ENCODE measurements at places on chromosomes 4 and X.

DNA sequence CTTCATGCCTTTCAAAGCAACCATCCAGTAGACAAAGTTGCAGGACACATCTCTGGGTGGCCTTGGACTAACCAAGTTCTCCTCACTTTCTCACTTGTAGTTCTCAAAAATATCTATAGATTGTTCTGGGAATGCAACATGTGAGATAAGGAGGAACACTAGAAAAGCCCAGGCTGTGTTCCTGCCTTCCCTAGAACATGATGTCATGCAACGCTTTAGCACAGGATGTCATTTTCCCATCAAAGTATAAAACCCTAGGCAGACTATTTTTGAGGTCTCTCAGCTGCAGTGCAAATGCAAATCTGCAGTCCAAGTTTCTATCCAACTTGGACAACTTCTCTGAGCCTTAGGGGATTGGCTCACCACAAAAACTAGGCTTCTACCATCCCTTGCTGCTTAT is 78.8 kb upstream of the PCDH7 start:
- DNase-seq: no peak

DNA sequence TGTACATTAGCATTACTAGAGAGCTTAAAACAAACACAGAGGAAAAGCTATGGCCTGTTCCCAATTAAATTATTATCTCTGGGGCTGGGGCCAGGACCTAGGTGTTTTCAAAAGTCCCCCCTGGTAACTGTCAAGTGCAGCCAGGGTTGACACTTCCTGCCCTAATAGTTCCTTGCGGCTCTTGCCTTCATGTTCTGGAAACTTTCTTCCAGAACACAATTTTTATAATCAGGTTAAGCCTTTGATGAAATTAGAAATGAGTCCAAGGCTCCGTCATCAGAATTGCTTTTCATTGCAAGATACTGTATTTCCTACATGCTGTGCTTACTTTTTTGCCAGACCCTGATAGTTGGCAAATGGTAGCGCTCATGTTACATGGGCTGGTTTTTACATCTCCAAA is 229.6 kb downstream of the UNC5C start:
- no peak for DNase-seq

DNA sequence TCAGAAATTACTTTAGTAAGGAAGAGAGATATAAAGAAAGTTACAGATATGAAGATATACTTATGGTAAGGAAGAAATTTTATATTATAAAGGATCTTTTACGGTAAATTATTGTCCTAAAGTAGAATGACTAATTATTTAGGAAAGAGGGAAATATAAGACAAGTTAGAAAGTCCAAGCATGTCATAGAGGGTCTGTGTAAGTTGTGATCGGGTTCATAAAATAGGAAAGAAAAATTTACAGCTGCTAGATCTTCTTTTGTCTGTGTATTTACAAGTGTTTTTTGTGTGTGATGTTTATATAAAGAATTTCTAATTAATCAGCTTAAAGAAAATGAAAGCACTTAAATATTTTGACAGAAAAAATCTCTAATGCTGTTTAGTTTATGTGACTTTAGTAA is 1054.9 kb upstream of the DIAPH2 start:
- no peak for DNase-seq

- no peak for DNase-seq
Measured at GRCh38 chrX:39619182-39620009, 478.4 kb downstream of the BCOR start.

DNA sequence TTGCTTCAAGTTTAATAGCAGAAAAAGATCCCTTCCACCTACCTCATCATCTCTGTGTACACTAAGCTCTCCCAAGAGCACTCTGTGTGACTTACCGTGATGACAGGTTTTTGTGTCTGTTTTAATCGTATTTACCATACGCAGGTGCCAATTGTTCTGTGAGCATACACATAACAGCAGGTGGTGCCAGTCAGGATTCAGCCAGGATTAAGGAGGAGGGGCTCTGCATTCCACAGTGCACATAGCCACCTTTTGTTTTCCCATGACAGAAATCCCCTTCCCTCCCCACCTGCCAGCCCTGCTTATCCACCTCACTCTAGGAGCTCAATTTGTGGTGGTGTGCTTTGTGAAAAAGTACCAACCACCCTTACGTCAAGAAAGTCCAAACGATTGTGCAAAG is 14.8 kb downstream of the ANK2 start:
- no peak for DNase-seq
